ENCODE measurements at places on chromosomes 11 and 22.

- DNase-seq: peak; percentile 85
Measured at GRCh38 chr22:41682033-41682807, 6.4 kb downstream of the SNU13 start.

DNA sequence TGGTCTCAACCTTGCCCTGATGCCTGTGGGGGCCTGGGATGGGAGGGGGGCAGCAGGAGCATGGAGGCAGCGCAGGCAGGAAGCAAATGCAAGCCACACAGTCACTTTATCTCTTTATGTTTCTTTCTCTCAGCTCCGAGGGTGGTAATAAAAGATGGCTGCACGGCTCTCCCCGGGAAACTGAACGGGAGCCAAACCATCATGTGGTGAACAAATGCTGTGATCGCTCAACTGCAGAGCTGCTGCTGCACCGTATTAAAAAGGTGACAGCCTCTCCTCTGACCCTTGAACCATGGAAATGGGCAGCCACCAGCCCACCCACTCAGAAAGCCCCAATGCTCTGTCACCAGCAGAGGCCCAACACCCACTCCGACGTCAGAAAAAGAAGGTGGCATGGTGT is 110.0 kb downstream of the TIMP3 start:
- DNase-seq: no peak

- no peak for DNase-seq
Measured at GRCh38 chr22:22949953-22950352, 62.3 kb downstream of the IGLL5 start.

GRCh38 chr11:79414644-79415317 is 26.0 kb downstream of the TENM4 start:
- no peak for DNase-seq

DNA sequence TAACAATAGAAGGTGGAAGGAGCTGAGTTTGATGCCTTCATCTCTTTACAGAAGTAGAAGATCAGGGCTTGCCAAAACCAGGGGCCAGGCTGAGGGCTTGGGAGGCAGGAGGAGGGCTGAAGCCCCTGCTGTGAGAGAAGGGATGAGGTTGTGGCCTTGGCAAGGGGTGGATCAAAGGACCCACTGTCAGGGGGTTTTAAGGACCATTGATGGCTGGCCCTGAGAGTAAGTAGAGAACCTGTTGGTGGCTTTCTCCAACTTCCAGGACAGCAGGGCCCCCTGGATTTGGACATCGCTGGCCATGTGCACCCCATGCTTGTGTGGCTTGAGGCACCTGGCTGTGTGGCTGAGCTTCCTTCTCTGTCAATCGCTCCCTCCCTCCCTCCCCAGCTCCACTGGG is 927.7 kb downstream of the TBC1D22A start:
- DNase-seq: no peak

DNA sequence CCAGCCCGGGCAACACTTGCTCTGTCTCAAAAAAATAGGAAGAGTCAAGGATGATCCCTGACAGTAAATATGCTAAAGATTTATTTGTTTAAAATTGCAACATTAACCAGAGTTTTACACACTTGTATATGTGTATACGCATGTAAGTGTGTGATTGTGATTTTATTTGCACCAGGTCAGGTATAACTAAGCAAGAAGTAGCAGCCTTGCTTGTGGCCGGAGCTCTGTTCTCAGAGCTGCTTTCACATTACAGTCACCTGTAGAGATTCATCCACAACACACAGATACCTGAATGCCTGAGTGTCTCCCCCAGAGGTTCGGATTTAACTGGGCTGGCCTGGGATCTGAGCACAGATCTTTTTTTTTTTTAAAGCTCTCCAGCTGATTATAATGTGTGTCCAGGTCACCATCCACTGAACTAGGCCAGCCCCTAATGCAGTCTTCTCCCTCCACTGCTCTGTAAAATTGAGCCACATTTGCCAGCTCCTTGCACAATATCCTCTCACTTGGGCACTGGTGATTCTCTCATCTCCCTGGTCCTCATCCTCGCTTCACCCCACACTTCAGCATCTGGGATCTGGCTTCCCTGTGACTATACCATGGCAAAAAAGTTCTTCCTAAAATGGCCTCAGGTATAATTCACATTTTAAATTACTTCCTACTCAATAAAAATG is 48.3 kb downstream of the LIF start:
- no peak for DNase-seq

- DNase-seq: no peak
Measured at GRCh38 chr22:47564158-47564450, 801.7 kb downstream of the TBC1D22A start.

DNA sequence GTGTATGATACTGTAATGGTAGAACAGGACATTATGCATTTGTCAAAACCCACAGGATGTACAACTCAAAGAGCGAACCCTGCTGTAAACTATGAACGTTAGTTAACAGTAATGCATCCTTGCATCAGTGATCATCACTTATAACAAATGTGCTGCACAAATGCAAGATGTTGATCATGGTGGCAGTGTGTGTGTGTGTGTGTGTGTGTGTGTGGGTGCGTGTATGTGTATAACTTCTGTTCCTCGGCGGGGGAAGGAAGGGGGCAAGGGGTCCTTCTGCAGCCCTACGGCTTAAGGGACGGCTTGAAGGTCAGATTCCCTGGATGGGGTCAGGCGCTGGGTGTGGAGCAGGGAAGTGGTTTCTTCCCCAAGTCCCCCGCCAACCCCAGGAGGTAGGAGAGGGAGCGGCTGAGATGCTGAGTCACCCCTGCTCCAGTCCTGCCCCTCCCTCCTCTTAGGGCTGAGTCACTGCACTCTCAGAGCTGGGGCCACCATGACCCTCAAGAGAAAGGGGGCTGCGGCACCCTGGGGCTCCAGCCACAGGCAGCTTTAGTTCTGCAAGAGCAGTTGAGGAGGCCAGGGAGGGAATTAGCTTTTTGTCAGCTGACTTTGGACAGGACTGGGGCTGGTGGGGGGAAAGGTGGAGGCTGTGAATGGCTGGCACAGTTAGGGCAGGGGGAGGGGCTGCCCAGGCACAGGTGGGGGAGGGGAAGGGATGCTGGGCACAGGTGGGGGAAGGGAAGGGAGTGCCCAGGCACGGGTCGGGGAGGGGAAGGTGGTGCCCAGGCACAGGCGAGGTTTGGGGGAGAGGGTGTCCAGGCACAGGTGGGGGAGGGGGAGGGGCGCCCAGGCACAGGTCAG is 8.8 kb upstream of the CTSD start:
- no peak for DNase-seq

DNA sequence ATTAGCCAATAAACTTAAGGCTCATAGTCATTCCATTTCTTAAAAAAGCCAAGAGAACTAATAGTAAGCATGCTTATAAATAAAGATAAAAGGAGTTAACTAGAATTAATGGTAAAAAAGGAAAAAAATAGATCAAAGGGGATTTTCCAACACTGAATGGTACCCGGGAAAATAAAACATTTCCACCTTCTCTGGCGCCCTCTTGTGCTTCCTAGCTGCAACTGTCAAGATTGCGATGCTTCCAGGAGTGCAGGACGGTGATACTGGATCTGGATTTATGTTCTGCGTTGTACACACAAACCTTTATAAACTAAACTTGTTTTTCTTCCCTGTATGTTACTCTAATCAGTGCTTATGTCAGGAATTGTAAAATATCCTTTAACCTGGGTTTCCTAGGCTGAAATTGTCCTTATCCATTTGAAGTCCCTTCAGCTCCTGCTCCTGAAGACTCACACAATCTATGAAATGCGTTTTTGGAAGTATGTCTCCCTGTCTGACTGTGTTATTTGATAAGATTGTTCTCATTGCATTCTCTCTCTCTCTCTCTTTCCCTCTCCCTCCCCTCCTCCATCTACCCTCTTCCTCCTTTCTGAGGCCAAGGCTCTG is 9.6 kb upstream of the HTATIP2 start:
- DNase-seq: peak; percentile 21

DNA sequence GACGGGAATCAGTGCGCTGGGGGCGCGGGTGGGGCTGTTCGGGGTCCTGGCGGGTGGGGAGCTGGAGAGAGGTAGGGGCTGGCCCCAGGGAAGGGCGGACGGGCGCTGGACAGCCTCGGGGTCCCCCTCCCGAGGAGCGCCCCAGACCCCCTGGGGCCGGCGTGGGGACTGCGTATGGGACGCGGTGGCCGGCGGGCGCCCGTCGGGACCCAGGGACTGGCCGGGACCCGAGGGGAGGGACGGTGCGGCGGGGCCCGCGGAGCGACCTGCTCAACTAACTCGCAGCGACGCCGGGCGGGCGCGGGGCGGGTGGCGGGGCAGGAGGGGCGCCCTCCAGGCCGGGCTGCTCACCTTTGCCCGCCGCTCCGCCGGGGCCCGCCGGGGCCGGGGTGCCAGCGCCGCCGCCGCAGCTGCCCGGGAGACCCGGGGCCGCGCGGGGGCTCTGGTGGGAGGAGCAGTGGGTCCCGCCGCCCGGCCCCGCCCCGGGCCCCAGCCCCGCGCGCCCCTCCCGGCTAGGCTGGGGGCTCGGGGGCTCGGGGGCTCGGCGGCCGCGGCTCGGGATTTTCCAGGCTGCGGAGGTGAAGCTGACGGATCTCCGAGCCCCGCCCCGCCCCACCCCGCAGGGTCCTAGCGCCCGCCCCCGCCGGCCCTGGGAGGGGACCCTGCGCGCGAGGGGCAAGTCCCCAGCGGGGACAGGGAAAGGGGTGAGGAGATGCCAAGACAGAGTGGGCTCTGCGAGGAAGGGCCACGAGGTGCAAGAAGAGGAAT is 12.3 kb downstream of the STARD10 start:
- peak; percentile 60 for DNase-seq

DNA sequence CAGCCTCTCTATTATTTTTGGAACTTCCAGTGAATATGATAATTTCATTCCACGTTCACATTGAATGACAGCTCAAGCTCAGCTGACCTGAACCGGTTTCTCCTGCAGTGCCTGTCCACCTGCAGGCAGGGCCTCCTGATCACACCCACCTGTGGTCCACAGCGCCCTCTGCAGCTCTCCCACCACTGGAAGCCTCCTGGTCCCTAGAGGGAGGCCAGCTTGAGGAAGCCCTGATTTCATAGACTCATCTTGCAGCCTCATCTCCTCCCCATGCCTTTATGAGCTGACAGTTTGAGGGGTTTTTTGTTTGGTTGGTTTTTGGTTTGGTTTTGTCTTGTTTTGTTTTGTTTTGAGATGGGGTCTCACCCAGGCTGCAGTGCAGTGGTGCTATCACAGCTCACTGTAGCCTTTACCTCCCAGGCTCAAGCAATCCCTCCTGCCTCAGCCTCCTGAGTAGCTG is 29.9 kb upstream of the MALAT1 start:
- DNase-seq: peak; percentile 40

GRCh38 chr11:87260811-87261210 is 223.1 kb downstream of the TMEM135 start:
- DNase-seq: no peak

DNA sequence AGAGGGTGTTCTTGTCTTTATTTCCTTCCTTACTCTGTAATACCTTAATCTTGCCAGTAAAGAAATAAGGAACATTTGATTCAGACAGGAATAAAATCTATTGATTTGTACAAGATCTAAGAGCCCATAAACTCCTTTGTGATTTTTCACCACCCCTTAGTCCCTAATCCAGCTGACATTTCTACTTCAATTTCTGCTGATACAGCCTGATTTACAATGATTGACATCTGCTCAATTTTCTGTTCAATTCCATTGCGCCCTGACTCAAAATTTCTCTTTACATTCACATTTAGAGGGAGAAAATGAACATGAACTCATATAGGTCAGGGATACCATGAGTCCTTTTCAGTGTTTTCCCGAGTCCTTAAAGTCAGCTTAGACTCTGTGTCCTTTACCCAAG is 27.2 kb upstream of the TMEM123 start:
- DNase-seq: no peak

- DNase-seq: no peak
Measured at GRCh38 chr11:121801781-121802180, 314.2 kb downstream of the BLID start.

- no peak for DNase-seq
Measured at GRCh38 chr11:8068605-8069221, 12.3 kb upstream of the TUB start.

DNA sequence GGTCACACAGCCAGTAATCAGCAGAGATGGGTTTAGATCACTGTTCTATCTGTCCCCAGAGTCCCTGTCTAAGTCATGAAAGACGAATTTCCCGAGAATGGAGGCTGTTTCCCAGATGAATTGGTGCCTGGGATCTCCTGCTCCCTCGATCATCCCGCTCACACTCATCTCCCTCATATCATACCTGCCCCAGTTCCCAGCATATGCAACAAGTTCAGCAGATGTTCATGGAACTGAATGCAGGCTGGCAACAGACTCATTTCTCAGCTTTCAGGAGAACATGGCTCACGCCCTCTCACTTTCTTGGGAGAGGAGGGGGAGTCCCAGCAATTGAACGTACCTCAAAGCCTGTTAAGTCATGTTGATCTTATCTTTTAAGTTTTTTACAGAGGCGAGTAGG is 22.1 kb downstream of the CD6 start:
- DNase-seq: no peak

GRCh38 chr11:6351782-6352382 is 31.6 kb upstream of the CAVIN3 start:
- no peak for DNase-seq

- DNase-seq: no peak
Measured at GRCh38 chr22:35039625-35040024, 26.3 kb upstream of the ISX start.

DNA sequence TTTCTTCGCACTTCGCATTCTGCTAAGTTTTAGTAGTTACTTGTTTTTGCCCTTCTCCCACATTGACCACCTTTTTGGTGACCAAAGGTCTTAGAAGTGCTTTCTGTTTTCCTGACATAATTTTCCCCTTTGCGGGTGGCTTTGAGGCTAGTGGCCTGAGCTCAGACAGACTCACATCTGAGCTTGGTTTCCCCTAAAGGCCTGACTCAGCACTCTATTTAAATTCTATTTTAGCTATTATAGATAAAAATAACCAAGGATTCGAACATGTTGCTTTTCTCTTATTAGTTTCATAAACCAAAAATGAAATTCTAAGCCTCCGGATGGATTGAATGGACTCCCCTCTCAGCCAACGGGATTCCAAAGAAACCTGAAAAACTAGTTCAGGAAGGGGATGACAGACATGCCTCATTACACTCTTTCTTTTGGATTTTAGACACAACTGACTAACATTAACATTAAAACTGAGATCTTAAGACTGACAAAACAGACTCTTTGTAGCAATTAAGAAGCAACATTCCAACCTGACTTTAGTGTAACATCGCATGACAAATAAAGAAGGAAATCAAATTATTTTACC is 258.5 kb downstream of the LUZP2 start:
- no peak for DNase-seq

GRCh38 chr11:44305470-44306051 is 4.4 kb downstream of the ALX4 start:
- no peak for DNase-seq
